ENCODE measurements at places on chromosomes 11 and 22.

- DNase-seq, result no peak
Observed at GRCh38 chr11:3809624-3809928, 1.2 kb downstream of the PGAP2 start.

DNA sequence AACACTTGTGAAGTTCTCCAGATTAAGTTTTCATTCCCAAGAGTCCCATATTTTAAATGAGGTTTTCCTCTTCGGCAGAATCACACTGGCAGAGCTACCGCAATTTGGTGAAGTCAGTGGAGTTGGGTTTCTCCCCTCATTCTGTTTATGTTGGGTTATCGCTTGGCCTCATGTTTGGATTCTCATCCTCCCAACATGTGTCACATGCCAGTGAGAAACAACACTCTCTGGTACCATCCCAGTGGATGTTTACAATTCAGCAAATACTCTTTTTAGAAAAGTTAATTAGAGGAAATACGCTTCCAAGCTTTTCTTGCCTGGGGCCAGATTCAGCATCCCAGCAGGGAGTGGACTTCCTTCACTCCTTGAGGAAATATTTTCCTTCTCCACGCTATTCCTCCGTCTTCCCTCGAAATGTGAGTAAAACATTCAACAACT, 2.1 kb downstream of the PAMR1 start:
- no peak for DNase-seq

- no peak for DNase-seq
Observed at GRCh38 chr11:72833811-72834493, 19.7 kb downstream of the ATG16L2 start.

DNA sequence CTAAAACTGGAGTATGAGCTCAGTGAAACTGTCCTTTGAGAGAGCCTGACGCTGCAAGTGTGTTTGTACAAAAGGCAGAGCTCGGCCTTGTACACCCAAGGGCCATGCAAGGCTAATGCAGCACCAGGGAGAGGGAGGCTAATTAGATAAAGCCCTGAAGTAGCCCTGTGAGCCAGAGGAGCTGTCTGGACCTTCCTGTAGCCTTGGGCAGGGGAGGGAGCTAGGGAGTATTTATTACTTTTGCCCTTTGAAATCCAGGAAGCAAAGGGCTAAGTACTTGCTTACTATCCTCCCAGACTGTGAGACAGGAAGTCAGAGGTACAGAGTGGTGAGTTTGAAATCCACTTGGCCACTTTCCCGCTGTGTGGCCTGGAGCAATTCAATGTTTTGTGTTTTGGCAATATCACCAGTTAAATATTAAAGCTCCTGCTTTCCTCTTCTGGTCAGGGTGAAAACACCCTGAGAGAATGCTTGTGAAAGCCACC, 10.2 kb upstream of the LDHA start:
- DNase-seq, result no peak
